ENCODE measurements at places on chromosomes 6 and 20.

- no peak for DNase-seq
Observed at GRCh38 chr6:57130661-57131177, 40.7 kb downstream of the ZNF451 start.

- DNase-seq: no peak
Observed at GRCh38 chr6:31659649-31660380, 763 bp downstream of the C6orf47 start.

DNA sequence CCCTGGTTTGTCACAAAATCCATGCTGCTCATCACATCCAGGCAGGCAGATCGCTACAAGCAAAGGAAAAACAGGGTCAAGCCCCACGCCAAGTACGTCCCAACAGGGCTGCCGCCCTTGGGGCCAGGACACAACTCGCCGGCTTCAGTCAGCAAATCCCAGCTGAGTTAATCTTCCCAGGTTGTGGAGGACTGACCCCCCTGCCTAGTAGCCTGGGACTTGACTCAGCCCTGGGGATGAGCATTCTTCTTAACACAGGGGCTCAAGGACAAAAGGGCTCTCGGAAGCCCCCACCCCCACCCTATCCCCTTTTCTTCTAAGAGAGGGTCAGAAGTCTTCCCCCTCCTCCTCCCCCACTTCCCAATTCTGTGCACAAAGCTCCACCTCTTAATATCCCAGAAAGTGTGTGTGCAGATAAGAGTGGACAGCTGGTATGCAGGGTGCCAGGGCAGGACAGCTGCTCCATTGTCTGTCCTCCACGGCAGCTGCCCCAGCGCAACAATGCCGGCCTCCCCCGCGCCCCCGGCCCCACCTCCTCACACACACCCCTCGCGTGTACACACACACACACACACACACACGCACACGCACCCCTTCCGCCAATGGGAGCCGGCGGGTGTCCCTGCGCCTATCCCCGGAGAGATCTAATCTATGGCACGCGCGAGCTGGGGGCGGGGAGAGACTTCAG, 4.5 kb downstream of the DLL1 start:
- DNase-seq: no peak

DNA sequence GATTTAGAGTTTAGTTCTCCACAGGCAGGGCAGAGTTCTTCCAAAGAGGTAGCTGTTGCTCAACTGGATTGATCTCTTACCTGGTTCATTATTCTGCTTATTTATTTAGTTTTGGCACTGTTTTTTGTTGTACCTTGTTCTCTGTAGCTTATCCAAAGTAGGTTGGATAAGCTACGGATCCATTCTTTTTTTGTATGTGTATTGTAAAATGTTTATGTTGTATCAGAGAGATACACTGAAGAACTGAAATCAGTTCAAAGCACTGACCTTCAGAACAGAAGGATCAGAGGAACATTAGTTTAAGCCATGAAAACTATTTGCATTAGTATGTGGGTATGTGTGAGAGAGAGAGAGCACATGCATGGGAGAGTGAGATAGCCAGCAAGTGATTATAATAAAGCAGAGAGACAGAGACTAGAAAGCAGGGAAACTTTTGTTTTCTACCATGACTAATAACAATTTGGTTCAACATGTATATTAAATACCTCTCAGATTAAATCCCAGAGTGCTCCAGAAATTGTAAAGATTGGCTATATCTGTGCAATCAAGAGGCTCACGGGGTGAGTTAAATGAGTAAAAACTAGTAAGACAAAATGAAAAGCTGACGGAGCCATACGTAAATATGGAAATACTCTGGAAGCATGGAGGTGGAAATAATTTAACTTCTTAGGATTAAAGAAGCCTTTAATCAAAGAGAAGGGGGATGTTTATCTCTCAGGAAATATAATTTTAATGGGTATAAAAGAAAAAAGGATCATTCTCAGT, 40.2 kb downstream of the ITCH start:
- no peak for DNase-seq

GRCh38 chr20:13274275-13274861, 53.3 kb downstream of the ISM1 start:
- DNase-seq: no peak

- DNase-seq: no peak
Observed at GRCh38 chr20:4283016-4283415, 267.7 kb upstream of the RNF24 start.

- no peak for DNase-seq
Observed at GRCh38 chr6:39850736-39851297, 58.6 kb downstream of the DAAM2 start.

DNA sequence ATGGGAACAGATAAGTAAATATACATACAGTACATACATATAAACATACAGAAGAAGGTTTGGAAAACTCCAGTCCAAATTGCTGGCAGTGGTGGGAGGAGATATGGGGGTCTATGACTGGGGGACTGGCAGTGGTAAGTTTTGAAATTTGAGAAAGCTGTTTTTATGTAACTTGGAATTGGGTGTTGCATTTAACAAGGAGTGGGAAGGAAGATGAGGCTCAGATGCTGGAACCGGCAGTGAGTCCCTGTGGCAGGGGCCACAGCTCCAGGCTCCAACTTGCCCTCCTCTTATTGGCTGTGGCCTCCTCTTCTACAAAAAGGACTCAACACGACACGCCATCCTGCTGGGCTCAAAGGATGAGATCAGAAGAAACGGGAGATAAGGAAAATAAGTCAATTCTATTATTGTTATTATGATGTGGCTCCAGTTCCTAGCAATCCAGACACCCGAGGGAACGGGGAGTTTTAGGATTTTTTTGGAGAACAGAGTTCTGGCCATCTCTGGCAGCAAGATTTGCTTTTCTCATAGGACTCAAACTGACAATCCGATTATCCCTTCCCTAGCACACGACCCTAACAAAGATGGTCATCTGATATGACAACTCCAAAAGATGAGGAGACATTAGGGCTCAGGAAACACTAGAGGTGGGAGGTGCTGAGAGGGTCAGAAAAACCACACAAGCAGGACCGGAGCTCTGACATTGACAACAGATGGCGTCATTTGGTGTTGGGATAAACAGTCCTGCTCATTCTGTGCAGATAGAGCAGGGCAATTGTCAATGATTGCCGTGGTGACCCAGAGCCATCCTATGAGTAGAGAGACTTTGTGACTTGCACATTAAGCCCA, 6.0 kb upstream of the TGM2 start:
- no peak for DNase-seq

GRCh38 chr6:155880900-155881299, 425.3 kb upstream of the NOX3 start:
- DNase-seq: no peak

DNA sequence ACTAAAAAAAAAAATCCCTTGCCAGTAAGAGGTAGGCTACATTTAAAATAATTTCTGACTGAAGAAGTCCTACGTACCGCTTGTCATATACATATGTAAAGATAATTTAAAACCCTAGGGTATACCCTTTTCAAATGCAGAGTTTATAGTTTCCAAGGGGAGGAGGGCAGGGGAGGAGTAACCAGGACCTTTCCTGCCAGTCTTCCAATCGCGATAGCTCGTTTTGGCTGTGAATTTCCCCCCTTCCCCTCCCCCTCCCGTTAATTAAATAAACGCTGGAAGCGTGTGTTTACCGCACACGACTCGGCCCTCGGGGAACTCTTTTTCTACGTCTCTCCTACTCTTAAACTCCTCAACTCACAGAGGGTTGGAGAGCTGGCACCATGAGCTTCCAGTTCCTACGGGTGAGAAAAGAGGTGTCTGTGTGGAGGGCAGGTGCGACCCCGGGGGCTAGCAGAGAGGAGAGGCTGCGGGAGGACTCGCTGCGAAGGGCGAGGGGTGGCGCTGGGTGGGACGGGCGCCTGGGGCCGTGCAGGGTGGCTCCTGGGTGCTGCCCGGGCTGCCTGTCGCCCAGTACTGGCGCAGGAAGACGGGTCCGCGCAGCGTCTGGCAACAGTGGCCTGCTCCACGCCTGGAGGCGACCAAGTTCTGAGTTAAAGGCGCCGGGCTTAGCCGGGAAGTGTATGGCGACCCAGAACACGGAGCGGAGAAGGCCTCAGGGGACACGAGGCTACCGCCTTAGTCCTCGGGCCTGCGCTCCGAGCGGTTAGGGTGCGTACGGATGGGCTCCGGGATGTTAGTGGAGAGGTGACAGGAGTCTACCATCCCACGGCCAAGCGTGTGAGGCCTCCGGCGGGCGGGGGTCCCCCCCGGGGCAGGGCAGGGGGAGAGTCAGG, 4.1 kb upstream of the TFAP2C start:
- no peak for DNase-seq

- no peak for DNase-seq
Observed at GRCh38 chr20:41632896-41633295, 14.7 kb upstream of the CHD6 start.

DNA sequence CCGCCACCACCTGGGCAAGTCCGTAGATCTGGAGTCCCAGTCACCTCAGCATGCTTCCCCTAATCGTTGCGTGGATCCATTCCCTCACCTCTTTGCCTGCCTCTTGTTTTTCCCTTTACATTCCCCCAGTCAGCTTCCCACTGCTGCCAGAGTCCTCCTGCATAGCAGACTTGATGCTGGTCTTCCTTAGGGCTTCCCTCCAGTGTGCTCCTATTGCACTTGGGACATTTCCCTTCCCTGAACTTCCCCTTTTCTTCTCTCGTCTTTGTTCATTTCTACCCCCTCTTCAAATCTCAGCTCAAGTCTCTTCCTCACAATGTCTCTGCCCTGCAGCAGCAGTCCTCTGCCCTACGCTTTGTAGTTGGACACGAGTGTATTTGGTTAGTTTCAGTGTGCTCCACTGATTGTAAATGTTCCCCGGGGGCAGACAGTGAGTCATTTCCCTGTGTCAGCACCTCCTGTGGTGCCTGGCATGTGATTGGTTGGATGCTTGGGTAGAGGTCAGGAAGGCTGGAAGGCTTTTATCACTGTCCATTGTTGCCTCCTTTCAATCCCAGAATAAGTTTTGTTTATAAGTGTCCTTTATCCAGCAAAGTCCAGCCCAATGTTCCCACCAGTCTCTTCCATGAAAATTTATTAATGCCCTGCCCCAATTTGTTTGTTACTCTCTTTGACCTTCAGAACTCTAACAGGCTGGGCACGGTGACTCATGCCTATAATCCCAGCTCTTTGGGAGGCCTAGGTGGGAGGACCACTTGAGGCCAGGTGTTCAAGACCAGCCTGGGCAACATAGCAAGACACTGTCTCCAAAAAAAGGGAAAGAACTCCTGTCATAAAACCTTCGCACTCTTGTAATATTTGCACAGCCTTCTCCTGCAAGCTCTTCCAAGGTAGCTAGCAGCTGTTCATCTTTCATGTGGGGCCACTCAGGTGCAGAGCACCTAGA, 38.3 kb downstream of the FAM120B start:
- DNase-seq: no peak

- DNase-seq: no peak
Observed at GRCh38 chr6:15472621-15473020, 190.2 kb downstream of the DTNBP1 start.

DNA sequence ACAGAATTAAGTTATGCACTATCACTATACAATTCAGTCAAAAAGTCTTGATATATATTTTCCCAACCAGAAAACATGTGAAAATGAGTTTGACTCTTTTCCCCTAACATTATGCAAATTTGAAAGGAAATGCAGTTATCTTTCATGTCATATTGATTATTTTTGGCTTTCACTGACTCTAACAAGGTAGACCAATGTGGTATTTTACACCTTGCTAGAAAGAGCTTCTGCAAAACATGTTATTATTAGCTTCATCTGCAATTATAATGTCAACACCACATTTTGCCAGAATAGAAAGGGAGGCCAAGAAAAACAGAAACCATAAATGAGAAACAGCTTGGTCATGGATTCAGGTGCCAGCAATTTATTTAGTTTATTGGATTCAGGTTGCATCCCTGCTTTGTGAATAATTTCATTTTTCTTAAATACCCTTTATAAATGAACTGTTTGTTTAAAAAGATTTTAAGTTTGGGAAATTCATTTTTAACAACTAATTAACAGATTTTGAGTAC, 226.1 kb upstream of the GJE1 start:
- DNase-seq: no peak

GRCh38 chr6:44715925-44716324, 328.4 kb downstream of the CDC5L start:
- DNase-seq: no peak

GRCh38 chr6:43861212-43861894, 91.3 kb downstream of the VEGFA start:
- no peak for DNase-seq

- no peak for DNase-seq
Observed at GRCh38 chr6:116047173-116047933, 13.3 kb downstream of the FRK start.

DNA sequence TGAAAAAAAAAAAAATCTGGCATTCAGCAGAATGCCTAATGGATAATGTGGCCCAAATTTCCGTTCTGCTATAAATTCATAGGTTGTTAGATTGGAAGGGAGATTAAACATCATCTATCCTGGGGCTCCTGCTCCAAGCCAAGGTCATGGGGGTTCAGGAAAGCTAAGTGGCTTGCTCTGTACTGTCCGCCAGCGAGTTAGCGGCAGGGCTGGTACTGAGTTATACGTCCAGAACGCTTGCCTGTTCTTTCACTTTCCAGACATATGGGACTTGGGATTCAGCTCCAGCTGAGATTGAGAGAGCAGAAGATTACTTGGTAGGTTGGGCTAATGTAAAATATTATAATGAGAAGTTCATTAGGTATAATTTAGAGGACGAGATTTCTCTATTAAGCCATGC, 858 bp downstream of the RWDD1 start:
- no peak for DNase-seq

DNA sequence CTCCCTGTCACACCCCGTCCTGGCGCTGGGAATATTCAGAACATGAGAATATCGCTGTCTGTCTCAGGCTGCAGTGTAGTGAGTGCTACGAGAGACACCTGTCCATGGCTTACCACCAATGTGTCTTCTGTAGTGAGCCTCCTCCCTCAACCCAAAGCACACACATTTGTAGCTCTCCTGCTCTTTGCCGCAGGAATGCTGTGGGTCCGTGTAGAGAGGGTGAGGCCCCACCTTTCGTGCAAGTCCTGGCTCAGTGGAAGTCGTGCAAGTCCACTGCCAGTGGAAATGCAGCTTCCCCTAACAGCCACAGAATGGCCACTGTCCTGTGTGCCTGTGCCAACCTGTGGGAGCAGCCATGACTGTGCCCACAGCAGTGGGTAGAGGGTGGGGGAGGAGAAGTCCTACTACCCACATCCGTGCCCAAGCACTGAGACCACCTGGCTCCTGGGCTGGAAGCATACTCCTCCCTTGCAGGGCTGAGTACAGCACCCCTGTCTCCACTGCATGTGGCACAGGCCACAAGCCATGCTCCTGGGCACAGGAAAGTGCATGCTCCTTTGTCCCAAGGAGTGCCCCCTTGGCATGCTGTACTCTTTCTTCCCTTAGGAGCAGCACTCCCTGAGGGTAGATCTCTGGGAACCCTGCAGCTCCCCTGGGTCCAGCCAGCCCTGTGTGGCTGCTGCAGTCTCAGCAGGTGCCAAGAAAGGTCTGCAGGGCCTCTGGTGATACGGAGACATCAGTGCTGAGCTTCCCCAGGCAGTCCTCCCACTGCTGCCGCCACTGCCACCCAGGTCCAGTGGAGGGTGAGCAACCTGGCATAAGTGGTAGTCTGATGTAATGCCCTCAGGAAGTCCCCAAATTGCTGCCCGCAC, 28.0 kb downstream of the IGF2R start:
- DNase-seq: no peak

GRCh38 chr6:36721369-36722140, 23.9 kb downstream of the RAB44 start:
- no peak for DNase-seq

- peak; percentile 71 for DNase-seq
Observed at GRCh38 chr6:87322304-87323212, at the start of gene SMIM8. Gene SMIM8, plus strand, starts transcription at chr6:87322588. Its CDS starts 14,444 bp downstream, at chr6:87337032.
